Breast epithelium (tissue), 4 donors: ENCODE measurements at places on chromosomes 4 and X. TPM values are rescaled to one million over a fixed set of nuclear protein-coding genes. Genes with fewer than 3 reads are reported as not detected.

- no peak for DNase-seq
Measured at GRCh38 chr4:67697860-67698687, 2.9 kb downstream of the UBA6 start.

- no peak for DNase-seq
Measured at GRCh38 chr4:59818656-59819055, 1381.5 kb upstream of the ADGRL3 start.

DNA sequence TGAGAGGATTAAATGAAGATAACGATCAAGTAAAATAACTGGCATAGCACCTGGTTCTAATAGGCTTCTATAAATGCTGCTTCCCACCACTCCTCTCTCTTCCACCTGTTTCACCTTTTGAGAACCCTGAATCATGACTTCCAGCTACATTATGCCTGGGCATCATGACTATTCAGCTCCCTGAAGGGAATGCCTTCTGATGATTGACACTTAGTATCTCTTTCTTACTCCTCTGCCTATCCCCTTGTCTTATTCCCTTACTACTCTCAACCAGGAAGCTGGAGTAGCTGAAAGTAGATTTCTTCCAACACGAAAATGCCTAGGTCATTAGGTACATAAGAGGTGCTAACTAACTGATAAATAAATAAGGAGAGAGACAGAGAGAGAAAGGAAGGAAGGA lies 24.7 kb upstream of the CXCL8 start:
- no peak for DNase-seq

DNA sequence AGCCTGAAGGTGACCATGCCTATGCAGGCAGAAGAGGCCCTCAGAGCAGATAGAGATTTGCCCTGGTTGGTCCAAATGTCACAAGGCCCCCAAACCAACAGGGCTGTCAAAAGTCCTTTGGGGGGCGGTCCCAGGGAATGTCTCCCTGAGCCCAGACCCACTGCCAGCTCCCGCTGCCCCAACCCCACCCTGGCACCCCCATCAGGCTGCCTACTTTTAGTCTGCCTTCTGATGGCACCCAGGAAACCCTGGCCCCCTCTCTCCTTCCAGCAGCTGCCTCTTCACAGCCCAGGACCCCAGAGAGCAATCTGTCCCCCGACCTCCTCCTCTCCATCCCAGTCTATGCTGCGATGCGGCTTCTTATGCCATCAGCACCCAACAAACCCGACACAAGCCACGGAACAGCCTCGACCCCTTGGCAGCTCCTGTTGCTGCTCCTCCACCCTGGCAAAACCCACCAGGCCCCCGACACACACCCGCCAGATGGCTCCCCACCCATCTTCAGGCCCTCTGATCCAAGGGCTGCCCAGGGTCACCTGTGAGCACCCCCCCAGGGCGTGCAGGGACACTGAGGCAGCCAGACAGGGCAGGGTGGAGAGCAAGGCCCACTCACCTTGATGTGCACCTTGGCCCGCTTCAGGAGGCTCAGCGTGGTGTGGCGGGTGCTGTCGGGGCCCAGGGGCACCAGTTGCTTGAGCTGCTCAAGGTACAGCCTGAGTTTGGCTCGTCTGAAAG lies 9.9 kb downstream of the MXD4 start:
- no peak for DNase-seq

- DNase-seq = no peak
Measured at GRCh38 chr4:78684325-78685079, 91.6 kb upstream of the BMP2K start.

Gene MAGED1
- 26.4 TPM for total RNA-seq
